ENCODE measurements at places on chromosomes 12 and 14.

- DNase-seq: no peak
Measured at GRCh38 chr14:96514694-96515093, 12.5 kb downstream of the PAPOLA start.

GRCh38 chr14:71204768-71205167, 297.5 kb downstream of the PCNX1 start:
- DNase-seq: no peak

- no peak for DNase-seq
Measured at GRCh38 chr14:96519970-96520369, 17.8 kb downstream of the PAPOLA start.

GRCh38 chr12:109770104-109770860, 56.7 kb downstream of the FAM222A start:
- no peak for DNase-seq

- DNase-seq: peak; percentile 54
Measured at GRCh38 chr12:54352022-54352531, 12.2 kb downstream of the GPR84 start.

GRCh38 chr12:55931780-55932550, 1.0 kb downstream of the DGKA start:
- peak; percentile 45 for DNase-seq

- no peak for DNase-seq
Measured at GRCh38 chr14:54025661-54026060, 69.0 kb upstream of the BMP4 start.

DNA sequence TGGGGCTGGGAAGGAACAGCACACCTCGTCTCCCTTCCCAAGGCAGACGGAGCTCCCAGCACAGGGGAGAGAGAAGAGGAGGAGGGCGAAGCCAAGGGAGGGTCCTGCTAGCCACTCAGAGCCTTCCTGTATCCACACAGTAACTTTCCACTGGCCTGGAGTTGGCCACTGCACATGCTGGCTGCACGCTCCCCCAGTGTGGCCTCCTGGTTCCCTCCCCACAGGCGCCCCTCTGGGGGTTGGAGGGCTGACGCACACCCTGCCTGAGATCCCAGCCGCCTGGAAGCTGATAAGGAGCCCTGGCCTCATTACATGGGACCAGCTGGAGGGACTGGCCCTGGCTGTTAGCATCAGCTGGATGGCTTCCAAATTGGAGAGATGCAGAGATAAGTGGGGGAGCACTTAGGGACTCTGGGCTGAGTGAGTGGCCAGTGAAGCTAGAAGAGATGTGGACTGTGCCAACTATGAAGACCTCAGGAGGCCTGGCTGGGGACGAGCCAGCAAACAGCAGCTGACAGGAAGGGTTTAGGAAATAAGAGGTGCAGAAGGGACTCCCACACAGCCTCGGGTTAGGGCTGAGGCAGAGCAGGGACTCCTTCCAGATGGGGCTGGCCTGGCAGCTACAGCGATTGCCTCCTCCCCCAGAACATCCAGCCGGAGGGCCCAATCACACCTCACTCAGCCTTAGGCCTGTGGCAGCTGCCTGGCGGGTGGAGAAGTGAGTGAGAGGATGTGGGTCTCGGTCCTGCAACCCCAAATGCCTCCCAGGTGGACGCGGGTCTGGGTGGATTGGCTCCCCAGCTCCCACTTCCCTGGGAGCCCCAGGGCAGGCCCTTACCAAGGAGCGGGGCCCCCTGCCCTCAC, 26.3 kb upstream of the BCDIN3D start:
- DNase-seq: peak; percentile 75

DNA sequence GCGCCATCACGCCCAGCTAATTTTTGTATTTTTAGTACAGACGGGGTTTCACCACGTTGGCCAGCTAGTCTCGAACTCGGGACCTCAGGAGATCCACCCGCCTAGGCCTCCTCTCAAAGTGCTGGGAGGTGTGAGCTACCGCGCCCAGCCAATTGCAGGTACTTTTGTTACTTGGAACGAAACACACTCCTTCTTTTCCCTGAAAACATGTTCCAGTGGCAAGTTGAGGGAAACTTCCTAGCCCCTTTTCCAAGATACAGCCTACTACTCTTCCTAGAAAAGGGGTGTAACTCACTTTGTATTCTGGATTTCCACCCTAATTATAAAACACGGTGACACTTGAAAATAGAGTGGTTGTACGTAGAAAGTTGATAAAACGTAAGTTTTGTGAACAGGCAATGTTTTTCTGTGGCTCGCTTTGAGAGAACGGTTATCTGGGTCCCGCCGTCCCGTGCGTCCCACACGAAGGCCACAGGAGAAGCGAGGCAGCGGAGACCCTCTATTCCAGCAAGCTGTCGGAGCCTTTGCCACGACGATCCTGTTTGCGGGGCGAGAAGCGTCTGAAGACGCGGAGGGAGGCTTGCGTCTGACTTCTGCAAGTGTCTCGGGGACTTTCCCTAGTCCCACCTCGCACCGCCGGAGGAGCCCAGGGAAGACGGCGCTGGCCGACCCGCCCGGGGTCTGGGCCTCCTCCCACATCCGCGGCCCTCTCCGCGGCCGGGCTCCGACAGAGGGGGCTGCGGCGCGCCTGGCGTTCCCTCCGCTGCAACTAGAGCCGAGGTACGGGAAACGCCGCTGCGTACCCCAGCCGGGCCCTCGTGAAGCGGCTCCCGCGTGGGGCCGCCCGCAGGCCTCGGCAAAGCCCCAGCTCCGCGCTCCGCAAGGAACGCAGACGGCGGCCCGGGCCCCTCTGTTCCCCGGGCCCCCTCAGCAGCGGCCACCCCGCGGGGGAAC, 745 bp downstream of the CDCA4 start:
- peak; percentile 72 for DNase-seq

DNA sequence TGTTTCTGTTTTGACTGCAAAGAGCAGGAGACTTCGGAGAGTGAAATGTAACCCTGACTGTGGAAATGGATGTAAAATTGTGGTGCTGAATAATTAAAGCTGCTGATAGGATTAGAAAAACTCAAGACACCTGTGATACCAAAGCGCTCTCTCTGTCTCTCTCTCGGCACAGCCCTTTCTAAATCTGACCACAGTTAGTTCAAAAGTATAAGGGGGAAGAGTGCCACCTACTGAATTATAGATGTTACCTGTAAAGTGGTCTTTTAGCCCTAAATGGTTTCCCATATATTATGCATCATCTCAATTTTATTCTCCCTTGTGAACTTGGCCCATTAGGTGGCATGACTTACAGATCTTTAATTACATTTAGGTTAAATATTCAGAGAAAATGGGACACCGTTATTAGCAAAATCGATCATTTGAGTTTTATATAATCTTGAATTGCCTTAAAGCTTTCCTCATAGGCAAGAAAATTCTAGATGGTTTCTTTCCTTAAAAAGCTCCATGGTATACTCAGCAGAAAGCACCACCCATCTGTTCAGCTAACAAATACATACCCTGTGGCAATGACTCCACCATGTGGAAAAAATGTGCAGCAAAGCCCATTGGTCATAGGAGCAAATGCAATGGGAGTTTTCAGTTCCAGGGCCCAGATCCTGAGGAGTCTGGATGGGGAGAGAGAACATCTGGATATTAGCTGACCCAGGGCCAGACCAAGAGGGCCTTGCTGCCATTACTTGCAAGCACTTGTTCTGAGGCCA, 18.1 kb downstream of the RFC5 start:
- DNase-seq: no peak

DNA sequence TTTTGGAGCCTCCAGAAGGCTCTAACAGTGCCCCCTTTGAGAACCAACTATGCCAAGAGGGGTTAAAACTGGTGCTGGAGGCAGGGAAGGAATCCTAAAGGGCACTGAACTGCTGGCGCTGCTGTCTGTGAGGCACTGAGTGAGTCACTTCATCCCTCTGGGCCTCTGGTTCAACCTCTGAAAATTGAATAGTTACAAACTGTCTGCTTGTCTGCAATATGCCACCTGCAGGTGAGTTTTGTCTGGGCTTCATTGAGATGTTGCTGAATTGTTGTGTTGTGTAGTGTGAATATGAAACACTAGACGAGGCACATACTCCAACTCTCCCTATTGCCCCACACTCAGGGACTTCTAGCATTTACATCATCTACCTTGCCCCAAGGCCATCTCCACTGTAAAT, 68.0 kb downstream of the GRIN2B start:
- no peak for DNase-seq

GRCh38 chr14:101939646-101940170, 24.7 kb upstream of the DYNC1H1 start:
- DNase-seq: peak; percentile 61

DNA sequence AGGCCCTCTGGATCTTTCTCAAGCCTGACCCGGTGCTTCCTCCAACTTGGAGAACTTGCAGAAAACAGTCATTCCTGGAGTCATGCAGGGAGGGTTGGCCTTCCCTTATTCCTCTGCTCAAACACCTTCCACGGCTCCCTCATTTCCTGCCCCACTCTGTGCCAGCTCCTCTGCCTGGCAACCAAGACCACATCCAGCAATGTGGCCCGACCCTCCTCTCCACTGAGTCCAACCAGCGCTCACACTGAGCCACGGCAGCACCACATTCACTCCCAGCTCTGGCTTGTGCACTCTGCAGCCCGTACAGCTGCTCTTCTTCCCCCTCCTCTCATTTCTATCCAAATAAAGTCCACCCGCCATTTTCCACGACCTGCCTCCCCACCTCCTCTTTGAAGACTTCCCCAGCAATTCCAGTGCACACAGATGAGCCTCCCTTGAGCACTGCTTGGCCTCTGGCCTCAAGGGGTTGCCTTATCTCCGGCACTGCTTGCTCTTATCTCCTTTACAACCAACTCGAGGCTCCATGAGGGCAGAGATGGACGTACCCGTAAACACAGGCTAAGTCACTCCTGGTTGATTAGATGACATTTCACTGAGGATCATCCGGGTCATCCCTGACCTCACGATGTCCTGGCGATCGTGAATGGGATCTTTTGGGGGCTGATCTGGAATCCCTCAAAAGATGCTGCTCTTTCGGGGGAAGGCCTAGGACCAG, 5.4 kb downstream of the PGF start:
- DNase-seq: no peak

GRCh38 chr12:18676996-18677588, 60.7 kb downstream of the PLCZ1 start:
- DNase-seq: no peak

- DNase-seq: peak; percentile 36
Measured at GRCh38 chr12:2796187-2796666, 1.5 kb downstream of the FKBP4 start.

DNA sequence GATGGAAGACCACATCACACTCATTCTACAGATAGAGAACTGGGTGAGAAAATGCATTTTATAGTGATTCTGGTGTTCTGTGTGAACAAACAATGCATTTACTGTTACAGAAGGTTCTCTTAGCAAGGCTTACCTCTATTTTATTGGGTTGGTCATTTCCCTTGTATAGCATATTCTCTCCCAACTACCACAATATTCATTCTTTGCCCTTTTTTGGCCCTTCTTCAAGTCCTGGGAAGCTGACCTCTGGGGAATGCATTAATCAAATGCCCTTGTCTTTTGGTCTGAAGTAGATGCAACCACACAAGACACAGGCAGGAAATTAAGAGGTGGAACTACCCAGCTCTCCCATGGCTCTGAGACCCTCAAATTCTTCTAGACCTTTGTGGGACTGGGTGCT, 19.5 kb downstream of the DCN start:
- DNase-seq: no peak

DNA sequence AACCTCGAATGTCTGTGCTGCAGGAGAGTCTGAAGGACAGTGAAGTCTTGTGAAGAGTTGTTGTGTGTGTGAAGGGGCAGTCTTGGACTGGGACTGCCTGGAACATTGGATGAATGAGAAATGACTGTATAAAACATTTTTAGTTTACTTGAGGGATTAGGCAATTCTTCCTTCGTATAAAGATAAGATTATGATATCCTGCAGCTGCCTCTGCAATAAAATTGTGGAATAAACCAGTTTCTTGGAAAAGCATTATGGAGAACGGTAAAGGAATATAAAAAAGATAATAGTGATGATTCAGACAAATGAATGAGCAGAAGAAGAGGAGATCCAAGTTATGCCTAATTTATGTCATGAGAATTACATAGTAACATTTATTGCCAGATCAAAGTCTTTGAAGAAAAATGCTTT, 30.9 kb upstream of the LUM start:
- DNase-seq: no peak

- DNase-seq: no peak
Measured at GRCh38 chr12:5134861-5135525, 91.3 kb downstream of the KCNA5 start.

DNA sequence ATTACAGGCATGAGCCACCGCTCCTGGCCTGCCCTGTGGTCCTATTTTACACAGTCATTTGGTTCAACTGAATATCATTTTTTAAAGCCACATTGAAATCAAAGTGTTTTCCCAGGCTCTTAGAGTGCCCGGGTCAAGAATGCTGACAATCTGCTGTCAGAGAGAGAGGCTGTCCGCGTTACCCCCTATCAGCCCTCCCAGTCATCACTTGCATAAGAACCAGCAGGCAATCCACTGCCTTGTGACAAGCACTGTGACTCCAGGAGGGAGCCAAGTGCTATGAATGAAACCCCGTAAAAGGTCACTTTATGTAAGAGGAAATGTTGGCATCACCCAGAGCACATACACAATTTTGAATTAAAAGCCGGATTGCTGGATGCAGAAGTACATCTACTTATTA, 13.5 kb downstream of the PHLDA1 start:
- DNase-seq: peak; percentile 81

DNA sequence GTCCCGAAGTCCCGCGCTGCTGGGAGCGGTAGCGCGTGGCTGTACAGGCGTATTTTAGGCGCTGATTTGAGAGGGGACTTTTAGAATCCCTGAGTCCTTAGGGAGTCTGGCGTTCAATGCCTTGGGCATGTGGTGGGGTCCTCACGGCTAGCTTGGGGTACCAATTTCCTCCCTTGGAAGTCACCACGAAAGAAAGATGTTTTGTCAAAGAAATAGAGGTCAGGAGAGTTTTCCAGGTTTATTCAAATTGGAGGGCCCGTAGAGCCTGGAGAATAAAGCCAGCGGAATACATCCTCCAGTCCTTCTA, 63.9 kb downstream of the KLHL28 start:
- no peak for DNase-seq

GRCh38 chr14:73372529-73372928, 85.8 kb downstream of the NUMB start:
- no peak for DNase-seq

DNA sequence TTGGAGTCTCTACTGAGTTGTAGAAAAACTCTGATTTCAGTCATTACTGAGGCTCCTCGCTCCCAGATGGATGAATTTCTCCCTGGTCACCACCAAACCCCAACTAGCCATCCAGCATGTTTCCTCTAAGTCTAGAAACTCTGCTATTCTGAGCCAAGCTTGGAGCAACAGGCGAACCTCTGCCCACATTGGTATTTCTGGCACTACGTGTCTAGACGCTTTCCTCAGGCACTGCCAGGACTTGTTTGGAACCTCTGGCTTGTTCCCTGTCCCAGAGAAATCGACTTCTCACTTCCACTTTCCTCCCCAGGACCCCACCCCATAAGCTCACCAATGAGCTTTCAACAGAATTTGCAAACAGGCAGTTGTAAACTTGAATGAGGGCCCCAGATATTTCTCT, 27.6 kb downstream of the WSCD2 start:
- DNase-seq: no peak

DNA sequence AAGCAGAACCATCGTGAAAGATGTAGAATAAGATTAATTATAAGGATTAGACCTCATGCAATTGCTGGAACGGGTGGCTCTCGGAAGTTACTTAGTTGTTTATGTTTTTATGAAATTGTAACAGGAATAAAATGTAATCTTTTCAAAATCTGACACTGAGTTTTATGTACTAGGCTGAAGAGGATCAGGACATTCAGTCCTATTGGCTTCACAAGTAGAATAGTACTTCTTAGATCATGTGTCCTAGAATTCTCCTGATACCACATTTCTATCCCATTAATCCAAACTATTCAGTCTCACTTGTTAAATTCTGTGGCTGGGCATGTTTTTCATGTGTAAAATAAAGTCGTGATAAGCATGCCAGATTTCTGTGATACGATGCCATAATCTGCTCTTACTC, 423.5 kb upstream of the OR4E1 start:
- no peak for DNase-seq

- no peak for DNase-seq
Measured at GRCh38 chr14:95601650-95602049, 66.8 kb downstream of the GLRX5 start.
